ENCODE measurements at places on chromosomes 12 and 14.

GRCh38 chr12:53694756-53695151 lies 18.9 kb upstream of the ATP5MC2 start:
- DNase-seq: no peak

DNA sequence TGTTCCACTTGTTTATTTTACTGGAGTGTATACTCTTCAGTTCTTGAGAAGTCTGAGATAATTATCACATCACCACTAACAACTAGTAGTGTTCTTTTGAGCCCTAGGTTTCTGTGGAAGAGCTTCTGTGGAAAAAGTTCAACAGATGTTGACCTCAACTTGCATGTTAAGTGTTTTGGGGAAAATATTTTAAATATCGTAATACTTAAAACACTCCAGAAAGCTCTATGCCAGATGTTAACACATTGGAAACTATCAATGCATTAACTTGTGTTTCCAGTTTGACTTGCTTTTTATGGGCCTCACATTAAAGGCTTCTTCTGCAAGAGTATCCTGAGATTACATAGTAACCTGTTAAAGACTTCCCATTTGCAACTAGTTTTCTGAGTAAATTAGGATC lies 173.1 kb downstream of the DUSP6 start:
- DNase-seq: no peak

DNA sequence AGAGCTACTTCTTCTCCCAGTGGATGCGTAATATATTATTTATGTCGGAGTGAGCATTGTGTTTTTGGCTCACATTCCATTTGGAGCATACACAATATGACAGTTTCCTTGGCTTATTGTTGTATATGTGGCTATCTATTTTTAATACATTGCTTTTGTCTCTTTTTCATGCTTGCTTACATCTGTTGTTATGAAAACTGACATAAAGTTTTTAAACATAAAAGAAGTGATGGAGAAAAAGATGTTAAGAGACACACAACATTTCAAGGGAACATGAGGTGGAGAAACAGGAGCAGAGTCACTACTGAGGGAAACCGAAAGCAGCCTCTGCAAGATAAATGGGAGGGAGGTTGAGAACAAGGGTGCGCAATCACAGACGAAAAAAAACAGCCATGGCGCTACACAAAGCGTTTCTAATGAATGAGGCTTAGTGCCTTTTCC lies 228.4 kb upstream of the NPAS3 start:
- DNase-seq: no peak

- no peak for DNase-seq
These were observed 4.8 kb upstream of the PRPF40B start for GRCh38 chr12:49618576-49618975.

GRCh38 chr14:75119056-75119455 lies 7.8 kb downstream of the NEK9 start:
- DNase-seq: no peak

DNA sequence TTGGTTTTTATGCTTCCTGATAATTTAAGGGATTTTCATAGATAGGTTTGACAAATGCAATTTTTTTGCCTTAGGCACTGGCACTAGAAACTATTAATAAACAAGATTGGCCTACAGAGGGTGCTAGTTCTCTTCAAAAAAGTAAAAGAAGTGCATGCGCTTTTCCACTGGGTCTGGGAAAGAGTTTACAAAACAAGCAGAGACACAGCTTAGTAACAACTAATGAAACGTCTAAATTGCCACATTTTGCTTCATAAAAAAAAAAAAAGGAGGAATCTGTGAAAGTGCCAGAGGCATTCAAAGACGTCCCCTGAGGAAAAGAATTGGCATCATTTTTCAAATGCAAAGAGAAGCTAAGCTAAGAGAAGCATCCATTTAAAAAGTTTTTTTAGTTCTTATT lies 58.3 kb upstream of the EEA1 start:
- DNase-seq: peak; percentile 11

DNA sequence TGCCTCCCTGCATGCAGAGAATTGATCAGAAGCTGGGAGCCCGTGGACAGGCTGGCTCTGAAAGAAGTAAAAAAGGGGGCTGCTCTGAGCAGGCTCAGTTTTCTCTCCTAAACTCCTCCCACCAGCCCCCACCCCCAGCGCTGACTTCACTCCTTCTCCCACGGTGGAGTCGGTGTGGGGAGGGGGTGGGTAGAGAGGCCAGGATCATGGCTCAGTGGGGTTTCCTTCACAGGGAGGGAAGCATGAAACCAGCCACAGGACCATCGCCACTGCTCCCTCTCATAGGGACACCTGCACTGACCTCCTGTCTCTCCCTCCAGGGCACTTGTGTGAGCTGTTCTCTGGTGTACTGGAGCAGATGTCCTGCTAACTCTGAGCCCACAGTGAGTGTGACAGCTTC lies 78.9 kb downstream of the STAB2 start:
- no peak for DNase-seq

DNA sequence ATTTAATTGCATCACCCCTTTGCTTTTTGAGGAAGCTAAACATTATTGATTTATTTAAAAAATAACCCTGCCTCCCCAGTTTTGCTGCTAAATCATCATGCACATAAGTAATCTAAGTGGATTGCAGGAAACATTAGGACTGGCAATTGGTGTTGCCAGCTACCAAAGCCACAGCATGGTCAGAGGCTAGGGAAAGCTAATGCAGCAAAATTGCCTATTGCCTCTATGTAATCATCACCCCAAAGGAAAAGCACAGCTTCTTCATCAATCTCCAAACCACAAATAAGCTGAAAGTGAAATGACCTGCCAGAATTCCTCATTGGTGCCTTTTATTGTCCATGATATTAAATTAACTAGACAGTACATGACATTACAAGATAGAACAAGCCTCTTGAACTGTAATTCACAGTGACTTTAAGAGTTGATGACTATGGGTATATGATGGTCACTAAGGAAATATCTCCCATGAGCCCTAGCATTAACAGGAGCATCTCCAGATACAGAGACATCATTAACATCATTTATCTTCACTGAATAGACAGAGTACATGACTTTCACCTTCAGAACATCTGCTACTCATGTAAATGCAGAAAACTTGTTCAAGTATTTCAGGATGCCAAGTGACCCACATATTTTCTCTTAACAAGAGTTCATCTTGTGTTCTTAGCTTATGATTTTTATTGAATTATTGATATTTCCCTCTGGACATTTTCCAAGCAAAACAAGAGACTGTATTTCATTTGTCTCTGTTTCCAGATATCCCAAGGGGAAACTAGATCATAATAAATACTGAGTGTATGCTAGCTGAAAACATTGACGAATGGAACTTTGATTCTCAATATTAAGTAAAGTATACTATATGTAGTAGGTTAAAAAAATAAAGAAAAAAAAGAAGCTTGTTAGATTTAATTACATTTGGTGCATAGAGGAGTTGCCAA lies 29.4 kb downstream of the PTPRR start:
- DNase-seq: no peak

DNA sequence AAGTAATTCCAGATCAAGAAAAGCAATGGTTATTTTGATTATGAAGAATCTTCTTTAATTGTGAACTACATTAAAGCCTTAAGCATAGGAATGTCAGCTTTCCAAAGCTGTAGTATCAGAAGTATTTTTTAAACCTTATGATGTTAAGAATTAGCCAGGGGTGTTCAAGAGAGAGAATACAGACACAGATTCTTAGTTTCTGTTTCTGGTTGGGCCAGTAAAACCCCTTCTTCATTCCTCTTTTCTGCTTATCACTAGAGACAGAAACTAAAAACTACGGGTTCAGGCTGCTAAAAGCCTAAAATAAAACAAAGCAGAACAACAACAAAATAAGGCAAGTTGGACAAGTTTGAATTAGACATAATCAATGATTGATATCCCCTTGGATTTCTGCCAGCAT lies 38.2 kb downstream of the IFT43 start:
- DNase-seq: no peak

DNA sequence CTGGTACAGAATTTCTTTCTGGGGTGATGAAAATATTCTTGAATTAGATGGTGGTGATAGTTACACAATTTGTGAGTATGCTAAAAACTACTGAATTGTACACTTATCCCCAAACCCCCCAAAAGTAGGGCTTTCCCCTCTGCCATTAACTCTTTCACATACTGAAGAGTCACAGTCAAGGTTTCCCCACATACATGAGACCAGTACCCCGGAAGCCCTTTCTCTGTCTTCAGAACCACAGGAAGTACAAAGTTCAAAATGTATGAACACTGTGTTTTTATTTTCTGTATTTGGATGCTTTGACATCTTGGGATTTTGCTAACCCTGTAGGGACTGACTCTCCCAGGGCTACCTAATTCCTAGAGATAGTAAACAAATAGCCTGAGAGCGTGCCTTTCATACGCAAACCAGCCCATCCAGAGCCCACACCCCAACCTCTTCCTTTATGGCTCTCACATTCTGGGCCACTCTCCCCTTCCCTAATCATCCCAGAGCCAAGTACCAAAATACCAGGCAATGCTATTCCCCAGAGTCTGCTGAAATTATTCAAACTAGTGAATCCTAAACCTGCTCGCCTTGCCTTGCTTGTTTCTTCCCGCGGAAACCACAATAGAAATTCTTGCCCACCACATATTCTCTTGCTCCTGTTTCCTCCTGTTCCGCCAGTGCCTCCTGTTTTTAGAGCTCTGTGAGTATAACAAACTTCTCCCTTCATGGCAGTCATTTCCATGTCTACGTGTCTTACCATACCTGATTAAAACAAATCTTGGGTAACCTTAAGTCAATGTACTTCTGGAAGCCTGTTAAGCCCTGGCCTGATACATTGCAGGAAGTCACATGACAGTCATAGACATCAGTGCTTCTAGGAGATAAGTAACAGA lies 524.8 kb downstream of the FUT8 start:
- DNase-seq: no peak

GRCh38 chr12:18932211-18932610 lies 194.3 kb downstream of the CAPZA3 start:
- DNase-seq: no peak

- no peak for DNase-seq
These were observed 94.9 kb downstream of the ALG10B start for GRCh38 chr12:38411426-38411825.

DNA sequence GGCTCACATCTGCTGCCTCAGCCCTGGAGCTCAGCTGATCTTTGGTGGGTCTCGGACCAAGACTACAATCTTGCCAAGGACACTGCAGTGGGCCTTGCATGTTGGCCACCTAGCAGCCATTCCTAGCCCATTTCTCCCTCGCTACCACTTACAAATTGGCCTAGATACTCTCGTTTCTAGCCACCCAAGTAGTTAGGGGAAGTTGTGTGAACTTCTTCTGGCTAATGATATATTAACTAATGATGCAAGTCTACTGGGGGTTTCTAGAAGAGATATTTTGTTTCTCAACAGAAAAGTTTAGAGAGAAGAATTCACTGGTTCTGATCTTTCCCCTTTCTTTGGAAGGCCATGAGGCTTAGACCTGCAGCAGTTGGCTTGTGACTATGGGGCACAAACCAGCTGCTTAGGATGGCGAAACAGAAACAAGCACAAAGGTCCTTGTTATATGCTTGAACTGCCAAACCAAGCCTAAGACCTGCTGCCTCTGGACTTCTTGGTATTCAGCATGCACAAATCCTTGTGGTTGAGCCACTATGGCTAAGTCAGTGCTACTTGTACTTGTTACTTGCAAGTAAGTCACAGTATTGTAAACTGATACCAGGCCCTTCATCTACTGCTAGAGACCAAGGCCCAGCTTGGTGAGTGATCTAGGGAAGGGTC lies 30.5 kb upstream of the GPATCH2L start:
- no peak for DNase-seq

GRCh38 chr12:59004456-59004855 lies 84.2 kb upstream of the LRIG3 start:
- DNase-seq: no peak

- no peak for DNase-seq
These were observed 44.2 kb downstream of the BBS10 start for GRCh38 chr12:76303989-76304460.

DNA sequence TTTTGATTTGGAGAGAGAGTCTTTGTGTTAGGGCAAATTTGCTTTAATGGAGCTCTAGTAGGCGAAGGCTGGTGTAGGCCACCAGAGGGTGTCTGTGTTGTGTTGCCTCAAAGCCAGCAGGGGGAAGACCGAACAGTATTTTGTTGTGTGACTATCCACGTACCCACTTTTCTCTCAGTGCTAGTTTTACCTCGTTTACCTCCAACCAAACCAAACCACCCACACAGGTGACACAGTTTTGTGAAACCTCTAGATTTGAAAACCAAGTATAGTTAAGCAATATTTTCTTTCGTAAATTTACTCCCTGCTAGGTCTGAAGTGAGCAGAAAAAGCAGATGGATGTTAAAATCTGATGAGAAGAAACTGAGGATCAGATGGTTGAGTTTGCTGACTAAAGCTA lies 36.3 kb upstream of the NPFF start:
- peak; percentile 15 for DNase-seq

GRCh38 chr14:91300283-91300895 lies 55.9 kb upstream of the GPR68 start:
- no peak for DNase-seq

- no peak for DNase-seq
These were observed 703.1 kb upstream of the MDGA2 start for GRCh38 chr14:48378541-48378940.

GRCh38 chr12:57233357-57234232 lies 4.1 kb downstream of the SHMT2 start:
- no peak for DNase-seq

DNA sequence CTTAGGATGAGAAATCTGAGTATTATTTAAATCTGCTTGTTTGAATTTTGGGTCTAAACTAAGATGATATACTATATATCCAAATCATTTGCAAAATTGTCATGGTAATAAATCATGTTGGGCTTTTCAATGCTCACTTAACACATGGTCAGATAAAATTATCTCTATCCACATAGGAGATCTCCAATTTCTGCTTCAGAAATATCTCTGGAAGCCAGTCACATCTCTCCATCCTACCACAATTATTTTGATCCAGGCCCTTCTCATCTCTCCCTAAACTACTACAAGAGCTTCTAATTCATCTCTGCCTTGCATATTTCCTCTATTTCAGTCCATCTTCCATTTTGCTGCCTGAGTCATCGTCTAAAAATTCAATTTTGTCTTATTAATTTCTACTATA lies 3.8 kb downstream of the DCN start:
- no peak for DNase-seq

DNA sequence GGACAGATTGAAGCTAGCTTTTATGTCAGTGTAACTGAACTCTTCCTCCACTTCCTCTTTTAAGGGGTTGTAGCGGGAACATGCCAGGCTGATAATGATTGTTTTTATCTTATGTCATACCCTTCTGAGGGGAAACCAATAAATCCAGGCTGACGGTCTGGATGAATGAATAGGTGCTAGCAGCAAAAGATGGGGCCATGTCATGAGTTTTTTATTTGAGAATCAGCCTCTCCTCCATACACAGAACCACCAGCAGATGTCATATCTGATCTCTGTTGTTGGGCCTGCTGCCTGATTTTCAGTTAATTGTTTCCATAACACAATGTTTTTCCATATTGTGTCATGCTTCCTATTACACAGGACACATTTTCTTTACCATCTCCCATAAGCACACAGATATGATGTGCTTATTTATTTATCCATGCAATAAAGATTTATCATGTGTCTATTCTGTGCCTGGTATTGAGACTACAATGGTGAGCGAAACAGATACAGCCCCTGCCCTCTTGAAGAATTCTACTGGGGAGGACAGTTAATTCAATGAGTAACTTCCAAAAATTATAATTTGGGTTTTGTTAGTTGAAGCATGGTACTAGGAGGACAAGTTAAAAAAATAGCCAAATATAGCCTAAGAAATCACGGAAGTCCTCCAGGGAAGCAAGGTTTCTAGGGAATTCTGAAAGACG lies 33.6 kb upstream of the CRY1 start:
- no peak for DNase-seq
